ENCODE measurements at places on chromosomes 16 and 17.

DNA sequence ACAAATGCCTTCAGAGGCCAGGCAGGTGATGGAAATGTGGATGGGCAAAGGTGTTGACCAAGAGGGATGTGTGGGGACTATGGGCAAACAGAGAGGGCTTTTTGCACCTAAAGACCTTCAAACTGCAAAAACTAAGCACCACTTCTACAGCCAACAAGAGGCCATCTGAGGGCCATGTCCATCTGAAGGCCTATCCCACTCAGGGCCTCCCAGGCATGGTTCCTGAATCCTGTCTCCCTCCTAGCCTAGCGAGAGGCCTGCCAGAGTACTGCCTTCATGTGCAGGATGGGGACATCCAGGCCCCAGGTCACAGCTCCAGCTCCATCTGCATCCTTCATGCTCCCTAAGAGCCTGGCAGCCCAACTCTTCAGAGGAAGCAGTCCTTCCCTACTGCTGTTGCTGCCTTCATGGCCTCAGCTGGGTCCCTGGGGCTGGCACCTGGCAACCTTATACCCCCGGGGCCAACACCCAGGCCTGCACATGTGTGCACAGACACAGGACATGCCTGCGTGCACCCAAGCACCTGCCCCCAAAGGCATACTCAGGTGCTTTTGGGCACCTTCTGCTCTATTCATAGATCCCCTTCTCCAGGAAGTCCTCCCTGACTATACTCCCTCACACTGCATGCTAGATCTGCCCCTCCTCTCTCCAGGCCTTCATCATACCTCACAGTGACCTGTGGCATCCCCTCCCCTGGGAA lies 95.2 kb downstream of the C16orf78 start:
- no peak for DNase-seq

- no peak for DNase-seq
Measured at GRCh38 chr16:77962689-77963088, 59.7 kb upstream of the CLEC3A start.

- DNase-seq, result peak; percentile 91
Measured at GRCh38 chr16:9102379-9102778, 10.9 kb downstream of the HAPSTR1 start.

- DNase-seq, result peak; percentile 58
Measured at GRCh38 chr17:6473128-6473767, 29.0 kb downstream of the PIMREG start.

- DNase-seq, result no peak
Measured at GRCh38 chr16:67147437-67148140, 3.2 kb downstream of the B3GNT9 start.

GRCh38 chr17:19833914-19834313 lies 33.8 kb downstream of the ULK2 start:
- no peak for DNase-seq

- no peak for DNase-seq
Measured at GRCh38 chr17:74959826-74960515, 12.6 kb downstream of the HID1 start.

GRCh38 chr17:3528880-3529511 lies 28.6 kb downstream of the TRPV3 start:
- no peak for DNase-seq

DNA sequence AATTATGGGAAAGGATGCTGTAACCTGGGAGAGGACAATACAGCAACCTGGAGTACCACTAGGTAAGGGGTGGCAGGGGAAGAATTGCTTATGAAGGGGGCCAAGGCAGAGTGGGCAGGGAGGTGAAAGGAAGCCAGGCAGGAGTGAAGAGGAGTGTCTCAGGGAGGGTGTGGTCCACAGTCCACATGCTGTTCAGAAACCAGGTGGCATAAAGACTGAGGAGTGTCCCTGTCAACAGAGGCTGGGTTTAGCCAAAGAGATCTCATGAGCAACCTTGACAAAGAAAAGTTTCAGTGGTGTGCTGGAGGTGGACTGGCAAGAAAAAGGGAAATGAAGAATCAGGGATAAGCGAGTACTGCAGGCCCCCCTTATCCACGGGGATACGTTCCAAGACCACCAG lies 88.4 kb downstream of the SPACA3 start:
- DNase-seq, result no peak

- DNase-seq, result no peak
Measured at GRCh38 chr16:4920826-4921225, 16.1 kb downstream of the PPL start.

DNA sequence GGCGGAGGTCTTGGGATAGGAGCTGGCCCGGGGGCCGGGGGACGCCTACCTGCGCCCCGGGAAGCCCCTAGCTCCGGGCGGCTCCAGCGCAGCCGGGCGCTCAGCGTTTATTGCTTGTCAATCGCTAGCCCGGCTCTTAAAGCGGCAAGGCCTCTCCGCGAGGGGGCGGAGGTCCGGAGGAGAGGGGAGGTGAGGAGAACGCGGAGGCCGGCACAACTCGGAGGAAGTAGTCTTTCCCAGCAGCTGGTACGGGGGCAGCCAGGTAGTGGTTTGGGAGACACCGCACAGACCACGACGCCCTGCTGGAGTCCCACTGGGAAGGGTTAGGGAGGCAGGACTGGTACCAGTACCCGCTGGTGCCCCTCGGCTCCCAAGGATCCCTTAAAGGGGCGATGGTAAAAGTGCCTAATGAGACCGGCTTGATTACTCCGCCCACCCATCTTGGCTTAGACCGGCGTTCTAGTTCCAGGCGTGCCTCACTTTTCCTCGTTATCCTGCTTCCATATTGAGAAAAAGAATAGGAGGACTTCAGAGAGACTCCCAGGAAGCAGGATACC lies at the start of gene MPP2:
TSS of gene MPP2 (minus strand) at position 112 of the 557 bp plus-strand sequence. CDS start 3,076 bp downstream, outside the sequence.
- peak; percentile 72 for DNase-seq

DNA sequence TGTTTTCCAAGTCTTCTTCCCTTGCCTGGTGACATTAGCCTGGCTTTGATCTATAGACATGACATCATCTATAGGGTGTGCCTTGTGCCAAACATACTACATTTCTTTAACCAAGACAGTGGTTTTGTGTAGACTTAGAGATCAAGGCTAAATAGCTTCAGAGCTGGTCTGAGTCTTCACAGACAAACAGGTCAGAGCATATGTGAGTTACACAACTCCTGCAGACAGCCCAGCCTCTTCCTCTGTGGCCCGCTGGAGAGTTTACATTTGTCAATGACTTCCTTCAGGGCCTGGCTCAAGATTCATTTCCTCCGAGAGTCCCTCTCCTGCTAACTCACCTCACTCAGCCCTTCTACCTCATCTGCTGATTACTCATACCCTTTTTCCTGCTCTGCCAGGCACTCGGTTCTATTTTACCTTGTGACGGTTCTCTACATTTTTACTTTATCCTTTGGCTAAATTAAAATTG lies 73.1 kb upstream of the TANC2 start:
- DNase-seq, result peak; percentile 83

- no peak for DNase-seq
Measured at GRCh38 chr16:1181404-1182315, 28.8 kb downstream of the CACNA1H start.

- no peak for DNase-seq
Measured at GRCh38 chr16:27379919-27380318, 22.1 kb upstream of the IL21R start.

DNA sequence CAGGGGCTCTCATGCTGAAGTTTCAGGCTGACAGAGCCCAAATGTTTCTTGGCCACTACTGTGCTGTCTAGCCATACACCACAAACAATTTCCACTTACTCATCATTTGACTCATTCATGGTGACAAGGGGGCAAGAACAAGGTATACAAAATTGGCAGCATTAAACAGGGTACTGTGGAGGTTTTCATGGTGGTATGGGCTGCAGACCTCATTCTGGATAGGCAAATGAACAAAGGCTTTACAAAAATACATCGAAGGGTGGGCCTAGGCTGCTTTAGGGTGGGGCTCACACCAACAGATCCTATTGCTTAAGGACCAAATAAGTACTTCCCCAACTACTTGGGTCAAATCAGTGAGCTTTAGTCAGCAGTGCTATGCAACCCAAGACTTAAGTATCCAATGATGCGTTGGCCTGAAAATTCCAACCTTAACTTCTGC lies 53.0 kb downstream of the N4BP1 start:
- DNase-seq, result peak; percentile 76

GRCh38 chr16:89958068-89958467 lies 9.5 kb downstream of the DEF8 start:
- DNase-seq, result no peak

DNA sequence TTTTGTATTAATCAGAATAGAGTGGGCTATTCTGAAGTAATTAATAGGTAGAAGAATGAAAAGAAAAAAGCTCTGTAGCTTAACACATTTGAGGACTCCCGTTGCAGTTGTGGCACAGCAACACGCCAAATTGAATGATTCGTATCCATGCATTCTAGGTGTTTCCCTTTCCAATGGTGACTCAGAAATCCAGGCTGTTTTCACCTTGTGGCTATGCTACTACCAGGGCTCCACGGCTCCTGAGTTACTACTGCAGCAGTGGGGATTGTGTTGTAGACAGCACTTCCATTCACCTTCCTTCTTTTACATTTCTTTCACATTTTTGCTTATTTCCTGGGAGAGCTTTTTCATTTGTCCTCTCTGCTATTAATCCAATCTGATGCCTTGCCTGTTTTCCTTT lies 1616.4 kb downstream of the CDH8 start:
- DNase-seq, result no peak

DNA sequence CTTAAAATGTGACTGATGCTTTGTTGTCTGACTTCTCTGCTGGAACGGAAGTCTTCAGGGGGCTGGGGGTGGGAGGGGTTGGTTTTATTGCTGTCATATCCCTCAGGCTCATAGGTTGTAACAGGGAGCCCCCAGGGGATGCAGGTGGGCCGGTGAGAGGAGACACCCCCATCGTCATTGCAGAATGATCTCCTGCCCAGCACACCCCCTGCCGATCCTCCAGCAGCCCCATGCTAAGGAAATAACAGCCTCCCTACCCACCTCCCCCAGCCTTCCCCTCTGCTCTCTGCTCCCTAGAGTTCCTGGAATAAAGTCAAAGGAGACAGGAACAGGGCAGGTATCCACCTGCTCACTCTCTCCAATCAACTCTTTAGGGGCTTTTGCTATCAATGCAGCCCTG lies 270.1 kb upstream of the TNRC6C start:
- DNase-seq, result no peak

- DNase-seq, result peak; percentile 10
Measured at GRCh38 chr17:74431568-74432423, at the start of gene GPRC5C. GPRC5C (plus strand) TSS chr17:74432088; CDS start chr17:74439777, 7,689 bp downstream.

GRCh38 chr17:60817192-60817591 lies 139.5 kb downstream of the BCAS3 start:
- peak; percentile 82 for DNase-seq

- DNase-seq, result no peak
Measured at GRCh38 chr16:3195975-3196374, 8.0 kb downstream of the OR1F1 start.

- peak; percentile 80 for DNase-seq
Measured at GRCh38 chr16:19860166-19861041, 24.2 kb downstream of the GPRC5B start.

DNA sequence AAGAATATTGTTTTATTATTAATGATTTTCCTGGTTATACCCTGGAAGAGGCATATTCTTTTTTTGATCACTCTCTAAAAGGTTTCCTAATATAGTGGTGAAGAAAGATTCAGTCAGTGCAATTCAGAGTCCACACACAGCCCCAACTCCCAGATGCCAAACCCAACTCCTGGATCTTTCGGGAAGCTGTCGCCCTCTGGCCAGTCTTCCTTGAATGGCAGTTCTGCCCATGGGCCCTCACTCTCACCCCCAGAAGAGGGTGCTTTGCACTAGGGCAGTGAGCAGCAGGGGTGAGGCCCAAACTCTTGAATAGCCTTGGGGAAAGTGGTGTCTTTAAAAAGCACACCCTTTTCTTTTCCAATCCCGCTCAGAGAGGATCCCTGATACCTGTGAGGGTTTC lies 11.0 kb downstream of the KRT32 start:
- no peak for DNase-seq

GRCh38 chr16:89738072-89738377 lies 16.7 kb downstream of the ZNF276 start:
- DNase-seq, result no peak

GRCh38 chr17:80725517-80725916 lies 180.9 kb downstream of the RPTOR start:
- no peak for DNase-seq

GRCh38 chr17:77356690-77357201 lies 216.0 kb downstream of the SEC14L1 start:
- no peak for DNase-seq

GRCh38 chr17:55072898-55073297 lies 104.3 kb downstream of the STXBP4 start:
- no peak for DNase-seq

DNA sequence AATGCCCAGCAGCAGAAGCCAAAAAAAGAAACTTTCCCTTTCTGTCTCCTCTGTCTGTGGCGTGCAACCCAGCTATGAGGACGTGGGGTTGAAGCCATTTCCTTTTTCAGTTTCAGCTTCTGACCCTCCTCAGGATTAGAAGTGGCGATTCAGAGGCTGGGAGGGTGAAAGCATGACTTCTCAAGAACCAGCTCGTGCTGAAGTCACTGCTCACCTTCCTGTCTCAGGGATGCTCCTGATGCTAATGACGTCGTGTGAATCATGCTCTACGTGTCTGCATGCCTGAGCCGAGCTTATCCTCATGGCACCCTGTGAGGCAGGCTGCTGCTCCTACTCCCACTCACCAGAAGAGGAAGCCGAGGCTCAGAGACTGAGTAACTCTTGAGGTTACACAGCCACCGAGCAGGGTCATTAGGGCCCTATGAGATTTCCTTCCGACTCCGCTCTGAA lies 5.7 kb upstream of the LPO start:
- DNase-seq, result peak; percentile 80
